ENCODE measurements at places on chromosomes 6 and 20.

DNA sequence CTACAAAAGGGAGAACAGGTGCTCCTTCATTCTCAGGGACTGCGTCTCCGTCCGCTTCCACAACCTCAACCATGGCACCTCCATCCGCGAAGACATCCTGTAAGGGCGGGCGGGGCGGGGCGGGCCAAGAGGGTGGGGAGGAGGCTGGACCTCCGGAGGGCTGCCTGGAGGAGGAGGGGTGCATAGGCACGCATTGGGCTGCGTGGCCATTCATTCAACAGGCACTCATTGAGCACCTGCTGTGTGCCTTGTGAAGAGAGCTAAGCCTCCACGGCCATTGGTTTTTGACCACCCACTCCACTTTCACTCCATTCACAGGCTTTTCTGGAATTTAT is 435 bp downstream of the ZSWIM3 start:
- DNase-seq = no peak

GRCh38 chr6:158220786-158221442 is 52.8 kb downstream of the GTF2H5 start:
- DNase-seq = peak; percentile 79

DNA sequence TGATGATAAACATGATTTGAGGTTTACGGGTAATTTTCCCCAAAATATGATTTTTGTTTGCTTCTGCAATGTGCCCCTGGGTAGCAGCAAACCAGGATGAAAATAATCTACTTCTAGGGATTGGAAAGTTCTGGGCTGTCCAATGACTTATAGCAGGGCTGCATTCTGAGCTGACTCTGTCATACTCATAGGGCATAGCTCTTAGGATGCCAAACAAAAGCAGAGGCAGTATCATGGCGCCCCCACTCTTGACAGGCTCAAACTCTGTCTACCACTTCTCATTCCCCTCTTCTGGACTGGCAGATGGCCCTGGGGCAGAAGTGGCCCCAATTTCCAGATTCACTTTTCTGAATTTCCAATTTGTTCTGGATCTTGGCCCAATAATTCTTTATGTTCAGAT is 10.3 kb downstream of the SERPINB1 start:
- no peak for DNase-seq

GRCh38 chr20:6014017-6014416 is 39.8 kb downstream of the LRRN4 start:
- no peak for DNase-seq

DNA sequence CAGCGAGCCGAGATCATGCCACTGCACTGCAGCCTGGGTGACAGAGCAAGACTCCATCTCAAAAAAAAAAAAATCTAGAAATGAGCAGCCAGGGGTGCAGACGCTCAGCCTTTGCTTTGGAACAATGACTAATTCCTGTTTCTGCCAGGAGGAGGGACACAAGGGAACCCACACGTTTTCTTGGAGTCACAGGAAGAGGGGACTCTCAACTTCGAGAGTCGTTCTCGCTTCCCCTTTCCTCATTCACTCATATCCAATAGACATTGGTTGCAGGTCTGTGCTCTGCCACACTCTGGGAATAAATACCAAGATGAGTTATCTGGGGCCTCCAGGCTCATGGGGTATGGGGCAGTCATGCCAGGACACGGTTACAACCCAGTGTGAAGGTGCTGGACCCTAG is 91.5 kb upstream of the RREB1 start:
- DNase-seq = no peak

DNA sequence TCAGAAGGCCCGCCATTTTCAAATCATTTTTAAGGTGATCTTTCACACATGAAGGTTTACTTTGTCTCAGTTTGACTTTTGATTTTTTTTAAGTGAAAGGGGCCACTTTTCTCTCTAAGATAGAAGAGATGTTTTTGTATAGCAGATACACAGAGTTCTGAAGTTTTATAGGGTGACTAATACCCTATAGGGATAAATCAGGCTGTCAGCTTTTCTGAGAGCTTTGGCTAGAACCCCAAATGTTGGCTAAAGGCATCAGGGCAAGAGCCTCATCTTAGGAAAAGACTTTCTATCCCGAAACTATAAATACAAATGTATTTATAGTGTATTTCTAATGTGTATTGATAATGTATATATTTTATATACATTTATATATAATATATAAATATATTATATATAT is 181.4 kb downstream of the TBX18 start:
- no peak for DNase-seq

DNA sequence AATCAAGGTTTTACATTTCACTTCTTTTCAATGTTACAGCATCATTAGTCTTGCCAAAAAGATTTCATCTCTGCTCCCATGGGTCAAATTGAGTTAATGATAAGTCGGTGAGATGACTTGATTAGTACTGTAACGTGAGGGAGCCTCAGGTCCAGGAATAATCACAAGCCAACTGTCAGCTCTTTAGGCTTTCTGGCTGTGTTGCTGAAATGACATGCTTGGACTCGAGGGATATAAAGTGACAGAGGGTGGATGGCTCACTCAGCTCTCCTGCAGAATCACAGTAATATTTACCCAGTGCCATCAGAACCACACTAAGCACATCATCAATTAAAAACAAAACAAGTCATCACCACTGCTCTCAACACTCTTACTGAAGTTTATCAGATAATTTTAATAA is 196.2 kb upstream of the THEMIS start:
- DNase-seq = no peak

GRCh38 chr20:51639206-51639832 is 96.8 kb upstream of the NFATC2 start:
- peak; percentile 69 for DNase-seq

DNA sequence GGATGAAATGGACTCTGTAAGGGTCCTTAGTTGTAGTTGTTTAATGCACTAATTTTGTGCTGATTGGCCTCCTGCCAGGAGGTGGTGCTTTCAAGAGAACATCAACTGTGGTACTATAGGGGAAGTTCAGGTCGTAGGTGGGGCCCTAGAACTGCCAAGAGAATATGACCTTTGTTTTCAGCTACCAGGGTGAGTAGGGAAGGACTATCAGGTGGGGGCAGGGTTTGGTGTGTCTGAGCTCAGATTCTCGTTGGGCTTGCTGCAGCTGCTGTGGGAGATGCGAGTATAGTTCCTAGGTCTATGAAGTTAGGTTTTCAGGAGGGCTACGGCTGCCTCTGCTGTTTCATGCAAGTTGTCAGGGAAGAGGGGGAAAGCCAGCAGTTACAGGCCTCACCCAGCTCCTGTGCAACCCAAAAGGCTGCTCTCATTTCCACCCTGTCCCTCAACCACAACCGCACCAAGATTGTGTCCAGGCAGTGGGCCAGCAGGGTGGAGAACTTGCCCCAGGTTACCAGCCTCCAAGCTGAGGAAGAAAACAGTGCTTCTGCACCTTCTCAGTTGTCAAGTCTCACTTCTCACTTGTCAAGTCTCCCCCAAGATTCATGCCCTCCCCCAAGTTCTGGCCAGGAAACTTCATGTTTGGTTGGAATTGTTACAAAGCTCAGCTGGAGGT is 626.5 kb upstream of the MAP3K7 start:
- peak; percentile 28 for DNase-seq

DNA sequence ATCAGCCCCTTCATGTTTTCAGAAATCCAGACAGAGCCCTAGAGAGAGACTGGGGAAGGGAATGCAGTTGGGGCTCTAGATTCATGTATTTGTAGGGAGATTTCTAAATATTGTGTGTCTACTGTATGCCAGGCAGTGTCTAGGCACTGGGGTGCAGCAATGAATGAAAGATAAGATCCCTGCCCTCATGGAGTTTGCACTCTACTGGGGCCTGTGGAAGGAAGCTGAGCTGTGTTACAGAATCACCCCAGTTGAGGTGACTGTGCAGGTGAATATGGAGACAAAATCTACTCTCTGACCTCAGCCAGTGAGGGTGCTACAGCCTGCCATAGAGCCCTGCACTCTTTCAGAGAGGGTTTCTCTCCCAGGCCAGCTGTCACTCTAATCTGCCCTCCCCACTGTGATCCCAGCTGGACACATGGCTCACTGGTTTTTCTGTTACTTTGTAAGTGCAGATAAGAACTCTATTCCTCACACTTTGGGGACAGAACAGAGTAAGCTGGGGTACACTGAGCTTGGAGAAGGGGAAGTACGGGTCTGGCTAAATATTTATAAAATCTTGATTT is 69.2 kb upstream of the E2F3 start:
- DNase-seq = no peak

DNA sequence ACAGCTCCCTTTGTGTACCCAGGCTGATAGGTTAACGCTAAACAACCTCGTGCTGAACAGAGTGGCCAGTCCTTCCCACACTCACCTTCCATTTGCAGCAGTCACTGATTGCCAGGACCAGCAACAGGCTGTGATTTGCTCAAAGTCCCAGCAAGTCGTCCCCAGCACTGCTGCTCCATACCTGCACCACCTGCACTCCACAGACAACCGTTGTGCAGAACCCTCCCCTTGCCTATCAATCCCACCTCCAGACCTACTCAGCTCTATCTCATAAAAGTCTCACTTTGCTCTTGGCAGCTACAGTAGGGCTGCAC is 43.1 kb upstream of the SCML4 start:
- DNase-seq = no peak

- DNase-seq = peak; percentile 17
Observed at GRCh38 chr20:61814726-61815125, 251.0 kb downstream of the TAF4 start.

GRCh38 chr6:9896806-9897205 is 518.1 kb downstream of the TFAP2A start:
- DNase-seq = no peak

- no peak for DNase-seq
Observed at GRCh38 chr6:38976801-38977500, 71.6 kb upstream of the GLP1R start.

DNA sequence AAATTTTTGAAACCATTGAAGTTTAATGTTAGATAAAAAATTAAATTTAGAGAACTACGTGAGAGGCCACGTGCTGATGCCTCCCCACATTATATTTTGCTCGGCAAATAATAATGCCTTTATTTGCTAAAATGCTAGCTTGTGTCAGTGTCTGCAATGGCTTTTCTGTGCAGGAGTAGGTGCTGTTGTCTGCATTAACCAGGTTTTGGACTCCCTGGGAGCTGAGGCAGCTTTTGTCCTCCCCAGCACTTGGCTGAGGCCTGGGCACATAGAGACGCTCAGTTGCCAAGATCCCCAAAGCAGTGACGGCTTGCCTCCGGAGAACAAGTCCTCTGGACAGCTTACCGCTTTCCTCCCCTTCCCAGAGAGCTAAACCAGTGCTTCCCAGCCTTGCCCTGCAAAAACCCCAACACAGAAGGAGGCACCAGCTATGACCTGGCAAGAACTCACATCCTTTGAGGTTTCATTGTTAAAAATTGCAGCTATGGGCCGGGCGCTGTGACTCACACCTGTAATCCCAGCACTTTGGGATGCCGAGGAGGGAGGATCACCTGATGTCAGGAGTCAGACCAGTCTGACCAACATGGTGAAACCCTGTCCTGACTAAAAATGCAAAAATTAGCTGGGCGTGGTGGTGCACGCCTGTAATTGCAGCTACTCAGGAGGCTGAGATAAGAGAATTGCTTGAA is 59.9 kb downstream of the KAT14 start:
- DNase-seq = no peak

DNA sequence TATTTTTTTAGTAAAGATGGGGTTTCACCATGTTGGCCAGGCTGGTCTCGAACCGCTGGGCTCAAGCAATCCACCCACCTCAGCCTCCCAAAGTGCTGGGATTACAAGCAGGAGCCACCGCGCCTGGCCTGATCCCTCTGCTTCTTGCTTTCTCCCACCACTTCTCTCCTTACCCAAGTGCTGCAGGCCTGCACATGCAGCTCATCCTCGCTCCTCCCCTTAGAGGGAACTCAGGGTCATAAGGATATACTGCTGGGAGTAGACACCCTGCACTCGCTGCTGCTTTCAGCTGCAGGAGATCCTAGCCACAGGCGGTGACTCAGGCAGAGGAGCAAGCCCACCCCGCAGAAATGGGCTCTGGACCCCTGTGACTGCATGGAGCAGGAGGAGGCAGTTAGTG is 40.0 kb upstream of the FANCE start:
- no peak for DNase-seq

DNA sequence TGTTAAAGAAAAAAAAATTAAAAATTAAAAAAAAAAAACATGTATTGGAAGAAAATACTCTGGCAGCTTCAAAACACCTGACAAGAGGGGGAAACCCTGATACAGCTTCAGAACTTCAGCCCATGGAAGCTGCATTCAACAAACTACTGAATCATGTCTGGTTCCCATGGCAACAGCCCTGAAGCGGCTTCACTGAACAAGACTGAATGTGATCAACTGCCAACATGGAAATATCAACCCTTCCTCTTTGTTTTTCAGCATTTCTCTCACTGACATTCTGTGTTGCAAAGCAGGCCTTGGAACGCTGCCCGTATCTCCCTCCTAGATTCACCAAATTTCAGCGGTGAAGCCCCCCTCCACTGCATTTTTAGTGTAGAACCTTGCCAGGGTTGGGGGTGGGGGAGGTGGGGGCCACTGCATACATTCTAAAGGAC is 91.3 kb upstream of the SHLD1 start:
- DNase-seq = peak; percentile 84

- DNase-seq = no peak
Observed at GRCh38 chr6:100850174-100850573, 31.0 kb downstream of the ASCC3 start.

DNA sequence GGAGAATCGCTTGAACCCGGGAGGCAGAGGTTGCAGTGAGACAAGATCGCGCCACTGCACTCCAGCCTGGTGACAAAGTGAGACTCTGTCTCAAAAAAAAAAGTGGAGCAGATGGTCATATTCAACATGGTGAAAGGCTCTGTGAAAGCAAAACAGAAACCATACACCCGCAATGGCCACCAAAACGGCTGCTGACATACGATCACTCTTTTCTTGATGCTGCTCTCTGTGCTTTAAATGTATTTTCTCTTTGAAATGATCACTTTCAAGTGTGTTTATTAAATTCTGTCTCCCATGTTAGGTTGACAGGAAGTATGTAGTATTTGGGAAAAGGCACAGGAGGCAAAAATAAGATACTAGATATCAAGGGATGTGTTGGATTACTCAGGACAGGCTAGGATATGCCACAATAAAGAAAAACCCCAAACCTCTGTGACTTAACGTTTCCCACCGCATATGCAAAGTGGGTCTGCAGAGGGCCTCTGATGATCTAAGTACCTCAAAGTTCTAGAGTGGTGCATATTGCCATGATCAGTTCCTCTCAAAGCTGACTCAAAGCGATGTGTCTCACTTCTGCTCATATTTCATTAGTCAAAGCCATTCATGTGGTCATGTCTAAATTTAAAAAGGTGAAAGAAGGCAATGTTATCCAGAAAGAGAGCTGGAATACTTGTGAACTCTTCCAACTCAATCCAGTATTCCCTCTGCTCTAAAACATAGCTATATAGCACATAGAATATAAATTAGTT is 155.1 kb upstream of the SOX4 start:
- DNase-seq = no peak

DNA sequence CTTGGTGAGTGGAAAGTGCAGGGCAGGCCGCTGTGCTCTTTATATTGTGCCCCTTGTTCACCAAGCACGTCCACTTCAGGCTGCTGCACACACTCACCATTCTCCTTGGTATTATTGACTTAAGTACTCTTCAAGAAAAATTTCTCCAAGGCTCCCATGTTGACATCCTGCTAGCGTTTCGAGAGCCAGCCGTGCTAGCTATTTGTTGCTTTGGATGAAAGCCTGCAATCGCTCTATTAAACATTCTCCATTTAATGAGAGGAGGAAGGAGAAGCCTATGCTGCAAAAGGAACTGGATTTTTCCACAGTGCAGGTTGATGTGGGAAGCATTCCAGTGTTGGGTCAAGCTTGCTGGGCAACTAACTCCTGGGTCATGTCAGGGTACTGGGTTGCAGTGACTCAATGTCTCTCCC is 113.5 kb downstream of the CD83 start:
- no peak for DNase-seq
